Stimulated activated effector memory CD8-positive, alpha-beta T cell treated with anti-CD3 and anti-CD28 coated beads, Interleukin-12 subunit alpha, Interleukin-12 subunit beta, amount 100 ng/mL, for 72 hours (primary cell): ENCODE measurements at places on chromosomes 3 and 15.

- no peak for DNase-seq
Observed at GRCh38 chr3:190497811-190498210, 16.1 kb upstream of the IL1RAP start.

DNA sequence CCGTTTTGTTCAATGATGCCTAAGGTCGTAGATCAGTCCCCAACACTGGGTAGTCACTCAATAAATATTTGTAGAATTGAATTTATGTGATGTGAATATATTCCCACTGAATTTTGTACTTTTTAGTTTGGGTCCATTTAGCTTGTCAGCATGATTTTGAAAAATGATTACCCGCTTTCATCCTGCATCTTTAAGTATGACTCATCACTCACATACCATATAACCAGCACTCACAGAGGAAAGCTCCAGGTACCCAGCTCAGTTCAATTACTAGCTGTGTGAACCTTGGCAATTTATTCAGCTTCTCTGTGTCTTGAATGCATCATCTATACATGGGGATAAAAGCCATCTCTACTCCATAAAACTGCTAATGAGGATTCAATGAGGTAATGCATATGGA, 2.2 kb upstream of the MLF1 start:
- DNase-seq: no peak

GRCh38 chr3:37074178-37074577, 80.9 kb downstream of the MLH1 start:
- no peak for DNase-seq

DNA sequence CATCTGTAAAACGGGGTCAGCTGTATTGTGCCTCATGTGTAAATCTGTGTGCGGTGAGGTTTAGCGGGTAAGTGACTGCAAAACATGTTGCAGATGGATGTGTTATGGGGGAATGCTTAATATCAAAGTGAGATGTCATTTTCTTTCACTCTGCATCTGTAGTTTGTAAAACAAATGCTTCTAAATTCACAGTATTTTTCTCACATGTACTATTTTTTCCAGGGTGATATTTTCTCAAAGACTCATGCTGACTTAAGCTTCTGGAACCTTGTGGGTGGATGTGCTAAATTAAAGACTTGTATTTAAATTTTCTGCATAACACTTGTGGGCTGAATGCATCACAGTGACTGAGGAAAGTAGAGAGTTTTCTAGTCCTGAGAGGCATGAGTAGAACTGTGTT, 115.2 kb upstream of the TP63 start:
- DNase-seq: no peak

- no peak for DNase-seq
Observed at GRCh38 chr3:149596134-149596770, 61.6 kb downstream of the WWTR1 start.

DNA sequence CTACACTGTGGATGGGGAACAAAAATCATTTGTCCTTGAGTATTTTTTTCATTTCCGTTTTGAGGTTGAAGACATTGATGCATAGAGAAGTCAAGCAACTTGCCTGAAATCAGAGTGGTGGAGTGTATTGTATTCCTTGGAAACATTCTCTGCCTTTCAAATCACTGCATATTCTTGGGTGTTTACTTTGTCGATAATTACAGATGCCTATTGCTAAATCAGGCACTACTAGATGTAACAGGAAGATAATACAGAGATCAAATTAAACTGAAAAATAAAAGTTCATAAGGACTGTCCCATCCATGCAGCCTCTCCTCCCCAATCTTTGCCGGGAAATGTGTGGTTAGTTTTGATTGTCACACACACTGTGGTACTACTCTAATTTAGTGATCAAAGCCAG, 37.4 kb upstream of the VEPH1 start:
- no peak for DNase-seq

- DNase-seq: no peak
Observed at GRCh38 chr3:101878589-101878988, 29.3 kb downstream of the NFKBIZ start.

- DNase-seq: peak; percentile 60
Observed at GRCh38 chr15:73700041-73700842, 16.1 kb downstream of the CD276 start.

DNA sequence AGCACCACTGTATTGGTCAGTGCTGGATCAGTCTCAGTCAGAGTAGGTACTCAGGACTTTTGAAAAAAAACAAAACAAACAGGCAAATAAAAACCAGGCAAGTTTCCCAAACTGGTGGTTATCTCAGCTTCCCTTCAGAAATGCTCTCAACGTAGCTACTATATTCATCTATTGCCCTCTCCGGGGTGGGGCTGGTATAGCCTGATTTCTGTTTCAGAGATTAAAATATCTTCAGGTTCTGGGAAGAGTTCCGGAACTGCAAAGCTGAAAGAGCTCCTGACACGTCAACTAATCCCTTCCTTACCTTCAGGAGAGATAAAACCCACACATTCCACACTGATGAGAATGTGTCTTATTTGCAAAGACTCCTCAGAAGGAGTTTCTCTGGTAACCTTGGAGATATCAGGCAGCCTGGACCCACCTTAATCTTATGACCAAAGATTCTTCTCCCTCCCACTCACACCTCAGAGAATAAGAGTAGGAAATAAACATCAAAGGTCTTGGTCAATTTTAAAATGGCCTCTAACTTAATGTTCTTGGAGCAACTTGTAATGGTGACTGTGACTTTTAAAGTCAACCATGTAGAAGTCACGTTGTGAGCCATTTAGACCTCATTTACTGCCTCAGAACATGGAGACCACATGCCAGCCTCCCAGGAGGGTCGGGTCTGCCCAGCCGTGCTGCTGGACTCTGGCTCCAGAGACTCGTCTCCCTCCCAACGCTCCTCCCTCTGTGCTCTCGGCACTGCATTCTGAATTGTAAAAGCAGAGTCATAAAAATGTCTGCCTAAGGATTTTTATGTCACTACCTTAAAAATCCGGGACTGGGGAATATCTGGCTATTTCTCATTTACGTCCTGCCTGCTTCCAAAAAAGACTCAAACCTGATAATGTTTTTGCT, 53.8 kb downstream of the CDCP1 start:
- DNase-seq: no peak

DNA sequence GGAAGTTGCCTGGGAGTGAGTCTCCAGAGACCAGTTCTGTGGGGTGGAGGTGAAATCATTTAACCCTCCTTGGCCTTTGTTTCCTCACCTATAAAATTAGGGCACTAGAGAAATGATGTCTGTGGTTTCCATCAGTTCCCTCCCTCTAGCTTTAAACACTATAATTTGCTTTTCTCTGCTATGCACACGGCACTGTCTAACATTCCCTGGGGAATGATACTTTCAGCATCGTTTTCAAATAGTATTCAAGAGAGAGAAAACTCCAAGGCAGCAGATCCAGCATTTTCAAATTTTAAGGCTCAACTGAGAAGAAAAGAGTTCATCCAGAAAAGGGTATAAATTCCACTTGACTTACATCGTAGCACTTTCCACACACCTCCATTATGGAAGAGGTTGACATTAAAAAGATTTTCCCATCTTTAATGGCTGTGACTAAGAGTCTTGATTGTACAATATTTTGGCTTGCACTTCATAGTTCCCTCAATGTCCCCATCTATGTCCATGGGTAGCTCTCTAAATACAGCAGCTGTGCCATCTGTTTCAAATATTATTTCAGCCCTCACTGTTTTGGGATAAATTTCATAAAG, 137.7 kb upstream of the ZPLD1 start:
- DNase-seq: no peak

DNA sequence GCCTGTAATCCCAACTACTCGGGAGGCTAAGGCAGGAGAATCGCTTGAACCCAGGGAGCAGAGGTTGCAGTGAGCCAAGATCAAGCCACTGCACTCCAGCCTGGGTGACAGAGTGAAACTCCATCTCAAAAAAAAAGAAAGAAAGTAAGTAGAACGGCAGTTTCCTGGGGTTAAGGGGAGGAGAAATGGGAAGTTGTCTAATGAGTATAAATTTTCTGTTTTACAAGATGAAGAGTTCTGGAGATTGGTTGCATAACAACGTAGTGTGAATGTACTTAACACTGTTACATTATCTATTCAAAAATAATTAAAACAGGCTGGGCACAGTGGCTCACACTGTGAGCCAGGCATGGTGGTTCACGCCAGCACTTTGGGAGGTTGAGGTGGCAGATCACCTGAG, 45.4 kb downstream of the GRK7 start:
- no peak for DNase-seq

DNA sequence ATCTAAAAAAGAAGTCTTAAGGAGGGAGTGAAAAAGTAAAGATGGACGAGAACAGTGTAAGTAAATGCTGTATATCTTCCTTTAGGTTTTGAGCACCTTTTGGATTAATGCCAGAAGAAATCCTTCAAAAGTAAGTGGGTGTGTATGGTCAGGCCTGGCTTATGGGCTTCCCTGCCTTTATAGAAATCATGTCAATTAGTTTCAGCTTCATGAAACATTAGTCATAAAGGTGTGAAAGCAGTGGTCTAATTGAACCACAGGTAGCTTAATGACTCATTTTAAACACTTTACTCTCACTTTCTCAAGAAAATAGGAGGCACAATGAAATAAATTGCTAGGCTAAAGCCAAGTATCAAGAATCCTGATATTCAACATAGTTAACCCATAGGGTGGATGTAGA, 467.4 kb upstream of the DPPA4 start:
- no peak for DNase-seq

DNA sequence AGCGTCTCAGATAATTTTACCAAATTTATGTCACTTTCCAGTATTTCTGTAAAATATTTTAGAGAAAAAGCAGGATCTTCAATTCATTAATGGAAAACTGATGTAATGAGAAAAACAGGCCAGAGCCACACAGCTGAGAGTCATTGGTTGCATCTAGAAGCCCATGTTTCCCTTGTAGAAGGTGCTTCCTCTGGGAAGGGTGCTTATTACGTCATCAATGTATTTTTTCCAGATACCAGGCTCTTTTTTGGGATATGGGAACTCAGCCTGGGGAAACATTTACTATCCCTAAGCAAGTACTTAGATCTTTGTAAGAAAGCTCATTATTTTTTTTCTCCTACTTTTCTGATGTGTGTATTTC, 89.1 kb upstream of the PHLDB2 start:
- no peak for DNase-seq

DNA sequence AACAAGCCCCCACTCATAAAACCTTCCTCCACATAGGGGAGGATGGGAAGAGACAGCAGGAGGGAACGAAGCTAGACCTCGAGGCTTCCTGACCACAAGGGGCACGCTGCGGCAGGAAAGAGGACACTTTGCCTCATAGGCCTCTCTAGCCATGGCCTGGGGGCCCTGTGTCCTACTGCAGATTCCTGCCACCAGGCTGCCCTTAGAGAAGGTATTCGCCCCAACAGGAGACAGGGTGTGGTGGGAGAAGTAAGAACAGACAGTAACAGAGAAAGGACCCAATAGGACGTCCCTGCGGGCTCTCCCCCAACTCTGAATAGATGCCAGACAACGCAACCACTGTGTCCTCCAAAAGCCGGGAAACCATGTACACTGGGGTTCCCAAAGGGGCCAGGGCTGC, 36.8 kb downstream of the ADCY5 start:
- DNase-seq: no peak

DNA sequence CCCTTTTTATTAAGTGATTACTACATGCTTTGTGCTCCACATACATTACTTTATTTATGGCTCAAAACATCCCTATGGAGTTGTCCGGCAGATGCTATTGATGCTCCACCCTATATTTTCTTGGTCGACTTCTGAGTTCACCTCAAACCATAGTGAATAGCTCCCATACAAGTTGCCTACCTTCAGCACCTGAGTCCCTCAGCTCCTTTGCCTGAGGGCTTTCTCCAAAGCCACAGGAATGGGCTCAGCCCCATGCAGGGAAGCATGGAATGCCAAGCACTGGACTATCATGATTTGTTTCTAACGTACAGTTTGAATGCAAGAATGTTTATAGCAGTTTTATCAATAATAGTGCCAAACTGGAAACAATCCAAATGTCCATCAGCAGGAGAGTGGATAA, 124.8 kb upstream of the TNIK start:
- DNase-seq: no peak

DNA sequence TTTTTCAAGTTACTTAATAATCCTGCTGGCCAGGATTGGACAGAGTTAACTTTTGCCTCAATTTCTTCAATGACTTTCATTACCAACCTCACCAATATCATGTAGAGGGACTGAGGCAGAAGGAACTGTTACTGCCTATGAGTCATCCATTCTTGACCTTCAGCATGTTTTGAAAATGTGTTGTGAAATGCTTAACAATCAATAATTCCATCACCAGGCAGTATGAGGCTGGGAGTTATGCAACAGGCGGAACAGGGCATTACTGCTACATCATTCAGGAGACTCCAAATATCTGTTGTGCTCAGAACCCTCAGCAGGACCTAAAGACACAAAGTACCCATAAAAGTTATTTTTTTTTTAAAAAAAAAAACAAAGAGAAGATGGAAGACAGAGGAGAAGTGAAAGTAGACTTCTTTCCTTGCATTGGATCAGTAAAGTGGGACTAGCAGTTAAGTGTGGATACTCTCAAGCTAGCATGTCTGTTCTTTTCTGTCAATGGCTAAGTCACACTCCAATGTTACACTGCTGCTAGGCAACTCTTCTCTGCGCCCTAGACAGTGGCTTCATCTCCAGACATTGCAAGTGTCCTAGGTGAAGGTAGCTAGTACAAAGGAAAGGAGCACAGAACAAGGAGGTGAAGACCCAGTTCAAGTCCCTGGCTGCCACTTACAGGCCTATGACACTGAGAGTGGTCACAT, 184.9 kb upstream of the LPP start:
- no peak for DNase-seq

DNA sequence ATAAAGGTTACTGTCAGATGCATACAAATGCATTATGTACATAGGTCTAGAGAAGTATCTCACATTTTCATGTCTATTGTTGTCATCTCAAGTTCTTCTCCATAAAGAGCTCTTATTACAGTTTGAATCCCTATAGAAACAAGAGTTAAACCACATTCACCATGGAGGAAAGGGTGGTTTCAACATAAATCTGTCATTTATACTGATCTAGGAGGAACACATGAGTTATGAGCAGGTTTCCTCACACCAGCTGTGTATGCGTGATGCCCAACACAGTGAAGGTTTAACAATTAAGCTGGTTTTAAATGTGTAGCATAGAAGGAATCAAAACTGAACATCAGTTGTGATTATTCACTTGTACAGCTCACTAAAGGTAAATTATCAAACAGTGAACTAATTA, 251.7 kb downstream of the KCNMB2 start:
- DNase-seq: no peak

DNA sequence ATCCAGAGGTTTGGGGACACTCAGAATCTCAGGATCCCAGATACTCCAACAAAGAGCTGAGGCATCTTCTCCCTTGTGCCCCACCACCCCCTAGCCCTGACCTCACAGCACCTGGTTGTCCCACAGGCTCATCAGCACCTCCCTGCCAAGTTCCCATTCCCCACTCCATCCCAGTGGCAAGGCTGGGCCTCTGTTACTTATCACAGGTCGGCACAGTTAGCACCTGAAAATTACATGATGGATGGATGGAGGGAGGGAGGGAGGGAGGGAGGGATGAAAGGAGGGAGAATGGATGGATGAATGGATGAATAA, 12.8 kb downstream of the MYL3 start:
- no peak for DNase-seq

- DNase-seq: no peak
Observed at GRCh38 chr3:186489507-186489906, 54.7 kb downstream of the CRYGS start.
